ENCODE measurements at places on chromosomes 7 and 10. TPM values are rescaled to one million over a fixed set of nuclear protein-coding genes. Genes with fewer than 3 reads are reported as not detected.

GRCh38 chr10:112904000-112904399 is 46.0 kb upstream of the TCF7L2 start:
- DNase-seq = no peak

DNA sequence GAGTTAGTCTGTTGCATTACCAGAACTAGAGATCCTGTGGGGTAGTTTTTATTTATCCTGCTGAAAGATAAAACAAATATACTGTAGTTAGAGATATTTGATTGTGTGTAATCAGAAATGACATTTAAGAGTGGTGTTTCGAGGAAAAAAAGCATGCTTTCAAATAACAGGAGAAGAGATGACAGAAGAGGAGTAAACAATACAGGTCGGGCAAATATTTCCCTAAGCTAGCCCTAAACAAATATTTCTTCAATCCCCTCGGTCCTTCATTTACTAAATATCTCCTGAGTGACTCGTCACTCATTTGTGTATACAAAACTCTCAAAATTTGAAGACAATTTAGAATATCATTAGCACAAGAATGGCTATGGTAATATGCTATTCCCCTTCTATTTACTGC is 219.7 kb upstream of the FERD3L start:
- DNase-seq = no peak

- DNase-seq = no peak
These were observed 17.8 kb downstream of the ESYT2 start for GRCh38 chr7:158811461-158811860.

- DNase-seq = no peak
These were observed 22.7 kb upstream of the EEPD1 start for GRCh38 chr7:36130236-36130945.

DNA sequence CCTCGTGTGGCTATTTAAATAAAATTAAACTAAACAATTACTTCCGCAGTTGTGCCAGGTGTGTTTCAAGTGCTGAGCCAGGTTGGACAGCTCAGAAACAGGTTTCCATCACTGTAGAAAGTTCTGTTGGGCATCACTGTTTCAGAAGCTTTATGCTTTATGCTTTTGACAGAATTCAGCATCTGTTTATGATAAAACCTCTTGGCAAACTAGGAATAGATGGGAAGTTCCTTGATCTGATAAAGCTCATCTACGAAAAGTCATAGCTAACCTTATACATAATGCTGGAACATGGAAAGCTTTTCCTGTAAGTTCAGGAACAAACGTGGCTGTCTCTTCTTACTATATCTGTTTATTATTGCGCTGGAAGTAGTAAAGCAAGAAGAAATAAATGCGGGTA is 143.4 kb downstream of the DOCK1 start:
- DNase-seq = no peak

DNA sequence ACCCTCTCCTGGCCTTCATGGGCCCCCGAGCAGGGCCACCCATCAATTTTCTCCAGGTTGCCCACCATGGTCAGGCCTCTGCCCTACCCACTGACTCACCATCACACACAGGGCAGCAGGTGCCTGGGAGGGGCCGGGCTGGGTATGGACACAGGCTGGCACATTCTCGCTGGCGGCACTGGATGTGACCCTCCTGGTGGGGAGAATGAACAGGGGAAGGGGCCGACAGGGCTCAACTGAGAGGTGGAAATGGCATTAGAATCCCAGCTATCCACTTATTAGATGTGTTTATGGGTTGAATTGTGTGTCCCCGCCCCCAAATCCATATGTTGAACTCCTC is 16.4 kb downstream of the KCP start:
- DNase-seq = no peak

- DNase-seq = no peak
These were observed 20.7 kb downstream of the BLVRA start for GRCh38 chr7:43779045-43779812.

DNA sequence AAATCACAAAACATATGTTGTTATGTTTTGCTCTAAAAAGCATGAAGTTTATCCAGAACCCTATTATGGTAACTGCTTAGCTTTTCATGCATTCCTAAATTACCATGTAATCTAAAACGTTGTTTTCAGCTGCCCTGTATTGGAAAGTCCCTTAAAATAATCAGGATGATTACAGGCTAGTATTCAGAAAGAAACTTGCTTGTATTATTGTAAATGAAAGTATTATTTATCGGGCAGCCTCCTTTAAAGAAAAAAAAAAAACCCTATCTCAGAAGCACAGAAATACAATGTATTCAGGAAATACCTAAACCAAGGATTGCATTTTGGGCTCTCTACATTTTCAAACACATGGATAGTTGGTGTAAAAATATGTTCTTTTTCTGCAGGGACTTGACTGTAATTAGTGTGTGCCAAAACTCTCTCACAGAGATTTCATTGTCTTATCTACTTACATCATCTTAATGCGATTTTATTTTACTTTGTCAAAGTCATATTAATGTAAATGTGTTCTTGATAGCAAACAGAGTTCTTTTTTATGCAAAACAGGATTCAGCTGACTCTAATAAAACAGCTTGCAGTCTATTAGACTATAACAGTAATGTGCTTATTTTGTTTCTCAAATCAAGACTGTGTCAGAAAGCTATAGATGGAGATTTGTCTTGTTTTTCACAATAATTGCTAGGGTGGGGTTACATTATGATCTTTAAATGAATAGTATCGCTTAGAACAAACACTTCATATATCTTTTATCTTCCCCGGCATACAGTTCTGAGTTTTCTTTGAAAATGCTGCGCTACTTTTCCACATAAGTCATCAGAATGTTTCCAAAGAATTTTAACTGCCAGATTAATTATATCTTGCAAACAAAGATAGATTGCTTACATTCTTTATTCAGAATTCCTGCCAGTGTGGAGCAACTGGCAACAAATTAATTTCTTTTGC is 65.3 kb upstream of the ARID5B start:
- no peak for DNase-seq

GRCh38 chr10:63641799-63642198 is 120.6 kb downstream of the REEP3 start:
- no peak for DNase-seq

- DNase-seq = no peak
These were observed 695.4 kb downstream of the LRMDA start for GRCh38 chr10:76126607-76127527.

CALHM1 gene
- not detected for total RNA-seq

RPP38 gene
- 15.4 TPM for total RNA-seq

OR6B1 gene
- not detected for total RNA-seq

CYP3A5 gene
- 6.2 TPM for total RNA-seq

OR2A7 gene
- 16.9 TPM for total RNA-seq

CLCN1 gene
- not detected for total RNA-seq

PRXL2A gene
- total RNA-seq = 218 TPM

TAS2R5 gene
- 4.6 TPM for total RNA-seq

C10orf90 gene
- not detected for total RNA-seq

C10orf95 gene
- not detected for total RNA-seq
